Type B pancreatic cell (in vitro differentiated cells): ENCODE measurements at places on chromosomes 4 and X. TPM values are rescaled to one million over a fixed set of nuclear protein-coding genes. Genes with fewer than 3 reads are reported as not detected.

ARMCX2 gene
- 50.0 and 86.1 TPM in 2 replicates for total RNA-seq

DNA sequence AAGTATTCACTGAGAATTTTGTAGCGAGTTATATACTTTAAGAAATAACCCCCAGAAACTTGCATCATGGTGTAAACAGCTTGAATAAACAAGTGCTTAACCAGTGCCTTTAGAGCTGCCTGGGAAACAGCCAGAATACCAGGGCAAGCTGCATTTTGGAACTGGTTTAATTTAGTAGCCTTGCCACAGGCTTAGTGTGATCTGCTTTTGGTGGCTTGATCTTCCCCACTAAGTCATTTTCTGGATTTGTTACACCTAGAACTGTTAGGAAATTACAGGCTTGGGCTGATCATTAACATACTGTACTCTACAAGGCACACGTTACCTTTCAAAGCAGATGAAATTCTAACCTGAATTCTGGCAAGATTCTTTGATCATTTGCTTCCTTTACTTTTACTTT is 35.4 kb downstream of the NPNT start:
- H3K27ac ChIP-seq = no peak overlapping the region
- no peak overlapping the region for H3K4me3 ChIP-seq
- H3K36me3 ChIP-seq = no peaks in the 10 kb centered on the region
- no peaks in the 10 kb centered on the region for H3K27me3 ChIP-seq
- H3K4me1 ChIP-seq = no peaks in the 10 kb centered on the region
- no peak for DNase-seq

RAB9B gene
- total RNA-seq = 1.4 and 2.8 TPM in 2 replicates

- peak overlapping the region; percentile 9 for H3K4me3 ChIP-seq
- H3K36me3 ChIP-seq = no peaks in the 10 kb centered on the region
- no peak for DNase-seq
- H3K27ac ChIP-seq = no peak overlapping the region
- peaks cover 6% of the 10 kb centered on the region for H3K4me1 ChIP-seq
- H3K27me3 ChIP-seq = no peaks in the 10 kb centered on the region
These were observed 237.6 kb upstream of the NDST3 start for GRCh38 chr4:117796677-117797076.

GRCh38 chr4:149347139-149347538 is 468.5 kb downstream of the IQCM start:
- no peak for DNase-seq
- H3K4me3 ChIP-seq = no peak overlapping the region
- H3K4me1 ChIP-seq = no peaks in the 10 kb centered on the region
- no peaks in the 10 kb centered on the region for H3K36me3 ChIP-seq

DNA sequence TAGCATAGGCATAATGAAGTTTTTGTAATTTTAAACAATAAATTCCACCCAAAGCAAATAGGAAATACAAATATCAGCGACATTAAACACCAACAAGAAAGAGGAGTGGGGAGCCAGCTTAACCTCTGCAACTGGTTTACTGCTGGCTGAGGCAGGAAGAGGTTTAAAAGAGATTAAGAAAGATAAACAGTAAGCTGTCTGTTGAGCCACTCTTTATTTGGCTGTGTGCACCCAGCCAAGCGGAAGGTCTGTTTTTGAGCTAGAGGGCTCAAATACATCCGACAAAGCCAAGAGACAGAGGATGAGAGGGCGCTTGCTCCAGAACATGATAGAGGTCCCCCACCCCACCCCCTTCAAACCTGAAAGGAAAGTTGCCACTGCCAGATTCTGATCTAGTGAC is 191.4 kb downstream of the MGST2 start:
- H3K4me3 ChIP-seq = no peak overlapping the region
- H3K36me3 ChIP-seq = peaks cover 3% of the 10 kb centered on the region
- no peak for DNase-seq
- no peak overlapping the region for H3K27ac ChIP-seq
- peaks cover 22% of the 10 kb centered on the region for H3K4me1 ChIP-seq
- H3K27me3 ChIP-seq = no peaks in the 10 kb centered on the region

DNA sequence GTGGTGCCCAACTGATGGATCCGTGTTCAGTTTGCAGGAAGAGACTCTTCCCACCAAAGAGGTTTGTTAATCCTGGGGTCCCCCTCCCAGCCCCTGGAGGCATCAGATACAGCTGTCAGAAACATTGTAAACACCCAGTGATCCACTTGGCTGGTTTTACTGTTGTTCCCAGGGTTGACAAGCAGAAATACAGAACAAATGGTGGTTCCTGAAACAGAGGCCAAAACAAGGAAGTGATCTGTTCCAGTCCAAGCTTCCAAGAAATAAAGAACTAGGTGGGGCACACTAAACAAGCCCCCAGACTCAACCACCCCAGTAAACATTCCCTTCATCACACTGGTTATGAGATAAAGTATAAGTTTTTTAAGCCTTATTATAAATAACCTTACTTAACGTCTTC is 1.4 kb downstream of the TMLHE start:
- DNase-seq = no peak
- no peaks in the 10 kb centered on the region for H3K27me3 ChIP-seq
- H3K4me3 ChIP-seq = peak overlapping the region; percentile 93
- no peak overlapping the region for H3K27ac ChIP-seq
- no peaks in the 10 kb centered on the region for H3K4me1 ChIP-seq

GRCh38 chrX:140507982-140508305 is 3.1 kb upstream of the SOX3 start:
- peak overlapping the region; percentile 64 for H3K4me3 ChIP-seq
- no peak overlapping the region for H3K27ac ChIP-seq
- no peaks in the 10 kb centered on the region for H3K36me3 ChIP-seq
- no peak for DNase-seq

- H3K36me3 ChIP-seq = no peaks in the 10 kb centered on the region
- DNase-seq = no peak
- no peaks in the 10 kb centered on the region for H3K27me3 ChIP-seq
These were observed 164.1 kb upstream of the TTC29 start for GRCh38 chr4:147109800-147110199.
